NCI-H2081 treated with DMSO at 0.1 percent for 48 hours (cell line): ENCODE measurements at places on chromosomes 4 and X.

GRCh38 chr4:136793848-136794247 is 738.4 kb downstream of the PCDH18 start:
- no peak for DNase-seq

- DNase-seq = no peak
Measured at GRCh38 chrX:109952985-109953905, 49.7 kb upstream of the TMEM164 start.

- peak; percentile 13 for DNase-seq
Measured at GRCh38 chr4:41360921-41361793, 104.4 kb downstream of the UCHL1 start.

DNA sequence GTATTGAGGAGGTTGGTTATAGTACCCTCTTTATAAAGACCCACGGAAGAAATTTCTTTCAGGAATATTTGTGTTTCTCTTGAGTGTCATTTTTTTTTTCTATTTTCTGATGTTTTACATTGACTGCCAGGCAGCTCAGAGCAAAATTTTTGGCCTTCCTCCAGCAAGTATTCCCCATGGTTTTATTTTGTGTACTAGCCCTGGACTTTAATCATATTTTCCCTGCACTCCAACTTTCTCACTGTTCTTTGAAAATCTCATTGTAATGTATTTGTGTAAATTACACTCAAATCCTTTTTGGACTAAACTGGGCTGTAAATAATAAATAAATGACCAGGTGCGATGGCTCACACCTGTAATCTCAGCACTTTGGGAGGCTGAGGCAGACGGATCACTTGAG is 45.6 kb upstream of the USP46 start:
- no peak for DNase-seq

DNA sequence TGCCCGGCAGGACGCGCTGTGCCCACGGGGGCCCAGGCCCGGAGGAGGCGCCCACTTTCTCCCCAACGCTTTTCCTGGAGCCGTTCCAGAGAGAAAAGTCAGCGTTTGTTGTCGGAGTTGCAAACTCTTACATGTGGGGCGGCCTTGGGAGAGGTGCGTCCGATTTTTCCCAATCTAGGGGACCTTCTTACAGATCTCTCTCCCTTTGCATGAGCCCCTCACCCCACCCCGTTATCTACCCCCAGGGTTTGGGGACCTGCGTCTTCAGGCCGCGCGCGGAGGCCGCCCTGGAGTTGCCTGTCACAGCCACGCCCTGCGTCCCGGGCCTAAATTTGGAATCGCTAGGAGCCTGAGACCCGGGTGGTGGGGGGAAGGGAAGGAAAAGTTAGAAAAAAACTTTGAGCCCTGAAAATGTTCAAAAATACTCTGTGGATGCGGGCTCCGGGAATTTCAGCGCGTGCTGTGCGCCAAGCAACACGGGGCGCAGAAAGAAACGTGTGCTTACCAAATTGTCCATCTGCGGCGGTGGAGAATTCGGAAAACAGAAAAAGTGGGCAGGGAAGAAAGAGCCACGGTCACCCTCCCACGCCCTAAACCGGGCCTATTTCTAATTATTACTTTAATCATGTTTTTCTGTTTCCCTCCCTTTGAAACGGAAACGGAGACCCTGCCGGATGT is 587 bp downstream of the CD99 start:
- DNase-seq = no peak

GRCh38 chr4:130172156-130172555 is 1076.2 kb downstream of the C4orf33 start:
- no peak for DNase-seq

GRCh38 chr4:144179152-144179739 is 38.7 kb upstream of the GYPA start:
- no peak for DNase-seq

DNA sequence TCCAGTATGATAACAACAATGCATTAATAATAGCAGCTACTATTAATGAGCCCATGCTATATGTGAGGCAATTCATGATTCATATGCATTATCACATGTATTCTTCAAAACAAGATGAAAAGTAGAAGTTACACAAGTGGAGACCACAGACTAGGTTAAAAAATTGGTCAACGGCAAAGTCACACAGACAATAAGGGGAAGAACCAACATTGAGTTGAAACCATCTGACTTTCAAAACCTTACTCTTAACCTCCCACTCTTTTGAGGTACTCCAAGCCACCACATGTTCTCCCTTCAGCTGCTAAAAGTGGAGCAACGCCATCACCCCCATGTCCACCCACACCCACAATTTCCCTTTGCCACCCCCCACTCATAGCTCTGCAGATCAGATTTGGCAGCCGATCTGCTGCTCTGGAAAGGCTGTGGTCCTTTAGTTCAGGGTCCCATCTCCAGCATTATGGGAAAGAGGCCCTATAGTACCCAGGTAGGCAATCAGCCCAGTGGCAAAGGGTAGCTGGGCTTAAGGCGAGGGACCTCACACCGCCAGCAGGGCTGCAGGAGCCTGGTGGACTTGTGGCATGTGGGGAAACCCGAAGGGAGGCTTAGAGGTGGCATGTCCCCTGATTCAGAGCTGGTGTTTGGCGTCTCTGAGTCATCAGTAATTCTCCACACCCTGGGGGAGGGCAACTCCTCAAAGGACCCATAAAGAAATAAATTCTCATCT is 33.5 kb upstream of the CYBB start:
- DNase-seq = no peak

DNA sequence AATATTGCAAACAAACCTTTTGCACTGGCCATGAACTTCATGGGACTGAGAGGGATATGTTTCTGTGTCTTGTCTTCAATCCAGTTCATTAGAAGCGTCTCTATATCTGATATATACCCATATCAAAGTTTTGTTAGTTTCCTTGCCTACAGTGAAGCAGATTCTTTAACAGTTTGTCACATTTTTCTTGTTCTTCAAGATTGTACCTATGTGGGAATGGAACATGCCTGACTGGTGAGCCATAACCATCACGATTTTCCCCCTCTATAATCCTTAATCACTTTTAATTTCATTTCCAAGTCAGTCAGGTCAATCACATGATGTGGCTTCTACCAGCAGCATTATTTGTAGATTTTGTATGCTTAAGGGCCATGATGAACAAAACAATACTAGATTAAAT is 197.1 kb upstream of the PDE5A start:
- no peak for DNase-seq

- no peak for DNase-seq
Measured at GRCh38 chrX:129123795-129124194, 399.5 kb downstream of the SMARCA1 start.

DNA sequence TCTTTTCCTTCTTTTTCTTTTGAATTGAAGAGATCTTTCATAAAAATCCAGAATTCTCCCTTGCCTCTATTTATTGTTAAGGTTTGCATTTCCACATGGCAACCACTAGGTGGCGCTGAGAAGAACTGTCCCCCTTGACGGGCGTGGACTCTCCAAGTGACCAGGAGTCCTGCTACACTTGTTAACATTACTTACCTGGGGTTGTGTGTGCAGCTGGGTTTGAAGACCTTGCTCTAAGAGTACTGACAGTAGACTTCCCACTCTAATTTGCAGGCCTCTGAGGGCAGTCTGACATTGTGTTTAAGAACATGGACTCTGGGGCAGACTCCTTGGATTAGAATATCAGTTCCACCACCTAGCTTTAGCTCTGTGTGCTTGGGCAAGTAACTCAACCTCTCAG is 52.8 kb downstream of the GPRIN3 start:
- DNase-seq = no peak

DNA sequence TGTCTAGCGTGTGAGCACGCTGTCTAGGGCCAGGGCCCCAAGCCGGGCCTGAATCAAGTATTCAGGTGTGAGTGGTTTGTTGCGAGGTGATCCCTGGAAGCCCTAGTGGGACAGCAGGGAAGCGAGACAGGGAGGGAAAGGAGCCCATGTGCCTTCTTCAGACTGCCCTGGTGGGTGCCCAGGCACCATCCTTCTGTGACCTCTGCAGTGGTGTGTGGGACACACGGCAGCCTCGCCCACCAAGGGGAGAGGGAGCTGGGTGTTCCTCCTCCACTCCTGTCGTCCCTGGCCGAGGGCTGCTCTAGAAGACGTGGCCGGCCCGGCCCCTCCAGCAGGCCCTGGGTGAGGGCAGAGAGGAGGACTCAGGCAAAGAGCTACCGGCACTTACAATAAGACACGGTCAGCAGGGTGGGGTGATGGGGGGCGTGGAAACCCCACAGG is 47.4 kb downstream of the HTRA3 start:
- no peak for DNase-seq

DNA sequence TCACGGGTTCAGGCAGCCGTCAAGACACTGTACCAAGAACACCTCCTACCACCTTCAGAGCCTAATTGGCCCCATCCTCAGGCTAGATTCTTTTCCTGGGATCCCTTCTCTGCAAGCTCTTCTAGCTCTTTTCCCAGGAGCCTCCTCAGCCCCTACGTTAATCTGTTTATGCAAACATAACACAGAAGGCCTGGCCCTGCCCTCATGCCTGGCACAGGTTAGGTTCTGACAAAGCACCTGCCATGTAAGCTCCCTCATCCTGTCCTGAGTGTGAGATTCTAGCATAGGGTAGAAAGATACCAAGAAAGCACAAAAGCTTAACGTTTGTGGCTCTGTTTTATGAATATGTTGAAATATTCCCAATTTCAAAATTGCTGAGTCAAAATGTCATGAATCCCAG is 93.6 kb downstream of the IRF2 start:
- no peak for DNase-seq

GRCh38 chr4:95516528-95517017 is 32.2 kb downstream of the UNC5C start:
- DNase-seq = no peak

DNA sequence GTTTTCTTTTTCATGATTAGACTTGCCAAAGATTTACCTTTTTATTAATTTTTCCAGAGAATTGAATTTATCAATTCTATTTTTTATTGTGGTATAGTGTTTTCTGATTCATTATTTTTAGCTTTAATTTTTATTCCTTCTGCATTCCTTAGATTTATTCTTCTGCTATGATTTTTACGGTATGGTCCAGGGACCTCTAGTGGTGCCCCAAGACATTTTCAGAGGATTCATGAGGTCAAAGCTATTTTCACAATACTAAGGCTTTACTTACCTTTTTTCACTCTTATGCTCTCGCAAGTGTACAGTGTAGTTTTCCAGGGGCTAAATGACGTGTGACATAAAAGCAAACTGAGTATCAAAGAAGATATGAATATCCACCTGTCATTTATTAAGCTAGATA is 8.0 kb downstream of the RADX start:
- DNase-seq = peak; percentile 17

DNA sequence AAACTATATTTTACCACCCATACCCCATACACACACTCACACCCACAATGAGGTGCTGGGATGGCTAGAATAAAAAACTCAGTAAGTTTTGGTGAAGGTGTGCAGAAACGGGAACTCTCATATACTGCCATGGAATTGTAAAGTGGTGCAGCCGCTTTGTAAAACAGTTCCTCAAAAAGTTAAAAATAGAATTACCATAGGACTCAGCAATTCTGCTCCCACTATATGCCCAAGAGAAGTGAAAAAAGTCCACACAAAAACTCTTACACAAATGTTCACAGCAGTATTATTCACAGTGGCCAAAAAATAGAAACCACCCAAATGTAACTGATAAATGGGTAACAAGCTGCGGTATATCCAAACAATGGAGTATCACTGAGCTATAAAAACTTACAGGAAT is 6.5 kb downstream of the CENPU start:
- DNase-seq = no peak

DNA sequence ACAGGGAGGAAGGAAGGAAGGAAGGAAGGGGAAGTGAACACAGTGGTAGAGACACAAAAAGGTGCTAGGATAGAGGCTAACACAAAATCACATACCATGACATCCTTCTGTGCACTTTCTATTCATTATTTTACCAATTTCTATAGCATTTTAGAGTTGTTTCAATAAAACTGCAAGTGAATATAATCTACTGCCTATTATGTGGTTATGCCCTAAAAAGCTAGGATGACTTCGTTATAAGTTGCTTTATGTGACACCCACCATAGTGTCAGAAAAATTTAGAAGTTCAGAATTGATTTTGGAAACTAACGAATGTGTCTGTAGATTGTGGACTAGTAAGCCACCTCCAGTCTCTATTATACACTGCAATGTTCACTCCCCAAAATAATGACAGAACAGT is 59.4 kb upstream of the EDNRA start:
- DNase-seq = no peak

DNA sequence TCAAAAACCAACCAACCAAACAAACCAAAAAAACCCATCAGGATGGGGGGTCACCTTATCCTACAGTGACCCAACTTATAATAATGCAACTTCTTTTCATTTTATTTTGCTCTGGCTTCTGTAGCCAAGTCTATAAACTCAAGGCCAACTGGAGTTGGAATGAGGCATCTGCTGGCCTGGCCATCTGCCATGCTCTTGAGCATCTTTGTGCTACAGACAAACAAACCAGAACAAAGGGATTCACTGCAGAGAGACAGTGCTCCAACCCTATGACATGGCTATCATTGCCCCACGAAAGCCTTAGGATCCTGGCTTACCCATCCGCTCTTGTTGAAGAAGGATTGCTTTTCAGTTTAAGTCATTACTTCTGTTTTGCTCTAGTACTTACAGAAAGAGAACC is 49.2 kb upstream of the SCRG1 start:
- no peak for DNase-seq

- no peak for DNase-seq
Measured at GRCh38 chrX:16511796-16512776, 137.9 kb upstream of the S100G start.

DNA sequence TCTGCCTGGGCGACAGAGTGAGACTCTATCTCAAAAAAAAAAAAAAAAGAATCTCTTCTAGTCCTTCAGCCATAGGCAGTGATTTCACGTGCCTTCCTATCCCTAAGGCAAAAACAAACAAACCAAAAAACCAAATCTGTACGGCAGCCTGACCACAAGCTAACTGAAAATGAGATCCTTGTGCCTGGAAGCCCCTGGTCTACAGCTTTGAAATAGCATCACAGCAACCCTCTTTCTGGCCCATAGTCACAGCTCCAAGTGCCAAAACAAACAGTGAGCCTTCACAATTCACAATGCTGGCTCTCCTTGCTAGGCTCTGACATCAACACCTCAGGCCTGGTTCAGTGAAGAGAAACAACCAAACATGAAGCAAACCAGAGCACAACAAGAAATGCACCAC is 46.1 kb downstream of the TMEM150C start:
- no peak for DNase-seq

DNA sequence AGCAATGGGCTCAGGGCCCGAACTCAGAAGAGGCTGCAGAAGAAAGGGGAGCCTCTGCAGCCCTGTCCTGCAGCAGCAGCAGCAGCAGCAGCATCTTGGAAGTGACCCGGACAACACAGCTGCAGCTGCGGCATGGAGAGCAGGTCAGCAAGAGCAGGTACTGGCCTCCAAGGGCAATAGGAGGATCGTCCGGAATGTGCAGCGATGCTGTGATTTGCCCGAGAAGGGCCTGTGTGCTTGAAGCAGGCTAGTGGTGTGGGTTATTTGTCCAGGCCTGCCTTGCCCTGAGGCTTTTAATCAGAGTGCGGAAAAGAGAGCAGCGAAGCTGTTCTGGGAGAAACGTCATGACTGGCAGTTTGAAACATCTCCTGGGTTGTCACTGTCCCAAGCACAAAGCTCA is 126.0 kb downstream of the F11 start:
- DNase-seq = no peak

- no peak for DNase-seq
Measured at GRCh38 chr4:128553686-128554515, 255.6 kb upstream of the JADE1 start.
